ENCODE measurements at places on chromosomes 2 and 18.

DNA sequence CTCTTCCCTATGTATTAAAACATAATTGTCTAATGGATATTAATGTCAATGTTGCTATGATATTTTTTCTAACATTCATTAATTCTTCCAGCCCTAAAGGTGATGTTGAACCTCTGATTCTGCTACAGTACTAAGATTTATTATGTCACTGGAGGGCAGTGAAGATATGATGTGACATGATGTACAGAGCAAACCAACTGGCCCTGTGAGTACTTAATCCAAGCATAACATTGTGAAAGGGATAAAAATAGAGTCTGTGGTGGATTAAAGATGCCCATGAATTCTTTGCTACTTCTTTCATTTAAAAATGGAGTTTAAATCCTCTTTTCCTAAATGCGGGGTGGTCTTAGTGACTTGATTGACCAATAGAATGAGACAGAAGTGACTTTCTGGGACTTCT lies 51.8 kb downstream of the IL1R2 start:
- DNase-seq: no peak

- no peak for DNase-seq
Observed at GRCh38 chr2:58427572-58428095, 186.5 kb upstream of the FANCL start.

GRCh38 chr2:137228566-137228965 lies 463.2 kb downstream of the THSD7B start:
- no peak for DNase-seq

- DNase-seq: no peak
Observed at GRCh38 chr2:85257970-85258605, 69.7 kb downstream of the TGOLN2 start.

GRCh38 chr2:43210467-43211303 lies 15.7 kb downstream of the ZFP36L2 start:
- DNase-seq: no peak
